ENCODE measurements at places on chromosomes 5 and 9.

DNA sequence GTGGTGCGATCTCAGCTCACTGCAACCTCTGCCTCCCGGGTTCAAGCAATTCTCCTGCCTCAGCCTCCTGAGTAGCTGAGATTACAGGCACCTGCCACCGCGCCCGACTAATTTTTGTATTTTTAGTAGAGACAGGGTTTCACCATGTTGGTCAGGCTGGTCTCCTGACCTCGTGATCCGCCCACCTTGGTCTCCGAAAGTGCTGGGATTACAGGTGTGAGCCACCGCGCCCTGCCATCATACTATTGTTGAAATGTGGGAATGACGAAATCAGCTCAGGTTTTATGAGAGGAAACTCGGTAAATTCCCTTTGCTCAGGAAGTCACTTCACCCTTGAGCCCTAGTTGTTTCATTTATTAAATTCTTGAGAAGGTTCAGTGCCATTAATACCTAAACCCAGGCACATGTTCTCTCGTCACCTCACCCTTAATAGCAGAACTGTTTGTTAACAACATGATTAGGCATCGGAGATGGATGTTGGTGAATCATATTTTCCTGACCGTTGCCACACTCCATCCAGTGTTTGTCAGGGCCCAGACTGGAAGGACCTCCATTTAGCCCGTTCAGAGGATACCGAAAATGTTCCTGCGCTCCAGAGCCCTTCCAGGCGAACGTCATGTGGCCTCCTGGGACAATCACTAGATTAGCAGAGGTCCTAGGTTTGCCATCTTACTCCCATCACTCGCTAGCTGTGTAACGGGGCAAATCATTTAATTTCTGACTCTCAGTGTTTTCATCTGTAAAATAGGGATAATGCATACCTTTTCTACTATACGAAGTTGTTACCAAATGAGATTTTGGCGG lies 20.0 kb upstream of the CREBRF start:
- DNase-seq = peak; percentile 75

DNA sequence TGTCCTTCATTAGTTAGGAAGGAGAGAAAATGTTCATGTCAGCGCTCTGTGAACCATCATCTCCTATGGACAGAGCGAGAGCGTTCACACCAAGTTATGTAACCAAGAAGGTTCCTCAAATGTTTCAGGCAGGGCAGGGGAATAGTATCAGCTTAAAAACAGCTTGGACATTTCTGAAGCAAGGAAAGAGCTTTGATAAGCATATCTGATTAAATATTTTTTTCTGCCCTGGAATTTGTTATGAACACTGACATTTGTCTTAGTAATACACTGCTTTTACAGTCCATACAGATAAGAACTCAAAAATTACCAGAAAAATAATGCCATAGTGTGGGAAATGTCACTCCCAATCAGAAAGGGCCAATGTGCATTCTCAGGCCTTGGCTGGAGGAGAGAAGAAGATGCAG lies 66.3 kb upstream of the LIFR start:
- DNase-seq = no peak

DNA sequence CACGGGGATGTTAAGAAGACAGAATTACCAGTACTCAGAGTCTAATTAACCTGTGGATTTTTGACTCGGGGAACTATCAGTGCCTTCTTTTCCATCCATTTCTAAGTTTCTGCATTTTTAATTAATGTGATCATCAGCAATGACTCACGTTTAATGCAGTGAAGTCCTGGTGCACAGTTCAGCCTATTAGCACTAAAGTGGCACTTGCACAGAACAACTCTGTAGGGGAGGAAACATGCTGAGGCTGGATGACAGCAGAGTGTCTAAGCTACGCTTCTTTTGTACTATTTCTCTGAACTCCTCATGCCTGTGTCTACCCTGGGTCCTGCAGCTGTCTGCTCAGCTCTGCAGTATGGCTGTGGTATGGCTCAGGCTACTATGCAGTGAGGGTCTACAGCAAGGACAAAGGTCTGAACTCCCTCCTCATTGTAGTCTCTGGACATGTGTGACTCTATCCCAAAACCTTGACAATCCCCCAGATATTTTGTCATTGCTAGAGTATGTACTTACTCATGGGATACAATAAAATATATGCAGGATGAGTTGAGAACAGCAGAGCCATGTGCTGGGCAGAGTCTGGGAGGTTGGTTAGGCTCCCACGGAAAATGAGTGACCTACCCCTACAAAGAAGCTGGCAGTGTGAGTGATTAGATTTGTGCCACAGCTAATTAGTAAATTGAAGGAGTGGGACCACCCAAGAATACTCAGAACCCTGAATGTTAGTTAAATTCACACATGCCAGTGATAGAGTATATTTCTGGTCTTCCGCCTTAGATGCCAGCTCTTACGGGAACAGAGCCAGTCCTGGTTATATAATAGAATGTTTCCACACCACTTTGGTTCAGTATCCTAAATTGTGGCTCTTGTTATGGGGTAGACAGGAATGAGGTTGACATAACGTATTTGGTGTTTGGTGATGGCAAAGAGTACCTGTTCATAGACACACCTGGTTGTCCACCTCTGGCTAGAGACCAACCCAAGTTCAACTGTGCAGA lies 148.0 kb downstream of the GHR start:
- DNase-seq = no peak

DNA sequence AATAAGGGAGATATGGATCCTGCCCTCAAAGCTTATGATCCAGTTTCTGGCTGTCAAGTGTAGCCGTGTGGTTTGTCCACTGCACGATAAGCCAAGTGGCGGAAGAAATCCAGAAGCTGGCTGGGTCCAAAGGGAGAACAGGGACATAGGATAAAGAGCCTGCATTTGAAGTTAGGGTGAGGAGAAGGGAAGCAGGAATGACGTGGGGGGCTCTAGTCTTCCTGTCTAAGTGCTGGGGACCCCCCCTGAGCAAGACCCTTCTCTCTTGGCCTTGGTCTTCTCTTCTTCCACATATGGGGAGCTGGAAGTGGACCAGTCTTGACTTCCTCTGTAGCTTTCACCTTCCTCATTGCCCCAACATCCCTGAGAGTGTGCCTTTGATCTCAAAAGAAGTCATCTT lies 186.6 kb downstream of the FSTL4 start:
- DNase-seq = no peak

GRCh38 chr9:70947086-70947485 lies 174.3 kb downstream of the TRPM3 start:
- DNase-seq = no peak
